ENCODE measurements at places on chromosomes 16 and 17. TPM values are rescaled to one million over a fixed set of nuclear protein-coding genes. Genes with fewer than 3 reads are reported as not detected.

DNA sequence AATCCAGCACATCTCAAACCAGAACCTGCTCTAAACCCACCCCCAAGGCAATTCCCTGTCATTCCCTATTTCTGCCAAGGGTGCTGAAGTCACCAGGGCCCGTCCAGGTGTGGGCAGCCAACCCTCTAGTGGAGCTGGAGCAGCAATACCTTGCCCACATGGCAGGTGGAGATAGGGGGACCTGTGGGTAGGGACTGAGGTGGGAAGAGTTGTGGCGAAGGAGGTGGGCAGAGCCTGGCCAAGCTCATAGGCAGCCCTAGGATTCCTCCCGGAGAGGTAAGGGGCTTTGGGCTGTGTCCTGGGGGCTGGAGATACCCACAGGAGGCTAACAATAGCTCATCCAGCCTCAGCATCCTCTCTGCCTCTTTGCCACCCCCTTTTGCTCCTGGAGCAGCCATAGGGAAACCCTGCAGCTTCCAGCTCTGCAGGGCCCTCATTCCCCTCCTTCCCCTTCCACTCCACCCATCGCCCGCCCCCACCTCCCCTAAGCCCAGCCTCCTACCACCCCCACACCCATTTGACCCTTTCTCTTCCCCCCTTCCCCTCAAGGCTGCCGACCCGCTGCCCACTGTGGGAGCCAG lies 30.4 kb upstream of the CRHR1 start:
- no peak for DNase-seq

DNA sequence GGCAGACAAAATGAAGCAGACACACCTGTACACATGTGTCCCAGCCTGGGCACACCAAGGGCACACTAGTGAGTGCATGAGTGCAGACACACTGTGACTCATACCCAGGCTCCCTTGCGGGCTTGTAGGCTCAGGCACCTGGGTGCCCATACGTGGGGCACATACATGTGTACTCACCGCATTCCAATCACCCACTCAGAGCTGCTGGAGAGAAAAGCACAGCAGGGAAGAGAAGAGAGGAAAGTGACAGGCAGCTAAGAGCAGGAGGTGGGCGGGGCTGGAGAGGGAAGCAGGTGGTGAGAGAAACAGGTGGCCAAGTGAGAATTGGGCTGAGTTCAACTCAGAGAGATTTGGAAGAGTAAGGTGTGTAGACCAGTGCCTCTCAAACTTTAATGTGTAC lies 54.0 kb downstream of the TMEM132E start:
- no peak for DNase-seq

DNA sequence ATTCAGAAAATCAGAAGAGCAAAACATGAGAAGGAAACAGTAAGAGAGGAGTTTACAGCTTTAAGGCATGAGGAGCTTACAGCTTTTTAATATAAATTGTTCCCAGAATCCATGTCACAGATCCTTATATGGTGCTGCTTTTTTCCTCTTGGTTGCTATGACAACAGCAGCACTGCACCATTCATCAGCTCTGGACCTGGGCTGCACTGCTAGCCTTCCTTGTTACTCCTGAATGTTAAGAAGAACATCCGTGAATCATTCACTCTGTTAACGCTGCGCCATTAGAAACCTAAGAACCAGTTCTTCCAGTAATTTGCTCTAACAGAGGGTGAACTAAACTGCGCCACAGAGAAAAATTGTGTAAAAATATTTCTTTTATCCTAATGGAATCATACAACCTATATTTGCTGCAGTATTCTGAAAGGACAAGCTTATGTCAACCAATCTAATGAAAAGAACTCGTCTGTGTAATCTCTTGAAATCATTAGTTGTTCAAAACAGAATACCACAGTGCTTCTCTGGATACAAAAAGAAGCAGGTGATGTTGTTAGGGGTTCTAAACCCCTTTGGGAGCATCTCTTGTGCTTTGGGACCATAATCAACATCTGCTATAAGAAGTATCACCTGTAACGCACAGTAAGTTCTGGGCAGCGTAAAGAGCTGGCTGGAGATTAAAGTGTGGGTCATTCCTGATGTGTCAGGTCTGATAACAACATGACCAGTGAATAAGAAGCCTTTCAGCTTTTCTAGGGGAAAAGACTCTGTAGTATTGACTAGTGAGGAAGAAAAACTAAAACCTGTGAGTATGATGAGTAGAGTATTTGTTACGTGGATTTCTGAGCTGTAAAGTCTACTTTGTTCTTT lies 151.2 kb downstream of the TANC2 start:
- peak; percentile 81 for DNase-seq

DNA sequence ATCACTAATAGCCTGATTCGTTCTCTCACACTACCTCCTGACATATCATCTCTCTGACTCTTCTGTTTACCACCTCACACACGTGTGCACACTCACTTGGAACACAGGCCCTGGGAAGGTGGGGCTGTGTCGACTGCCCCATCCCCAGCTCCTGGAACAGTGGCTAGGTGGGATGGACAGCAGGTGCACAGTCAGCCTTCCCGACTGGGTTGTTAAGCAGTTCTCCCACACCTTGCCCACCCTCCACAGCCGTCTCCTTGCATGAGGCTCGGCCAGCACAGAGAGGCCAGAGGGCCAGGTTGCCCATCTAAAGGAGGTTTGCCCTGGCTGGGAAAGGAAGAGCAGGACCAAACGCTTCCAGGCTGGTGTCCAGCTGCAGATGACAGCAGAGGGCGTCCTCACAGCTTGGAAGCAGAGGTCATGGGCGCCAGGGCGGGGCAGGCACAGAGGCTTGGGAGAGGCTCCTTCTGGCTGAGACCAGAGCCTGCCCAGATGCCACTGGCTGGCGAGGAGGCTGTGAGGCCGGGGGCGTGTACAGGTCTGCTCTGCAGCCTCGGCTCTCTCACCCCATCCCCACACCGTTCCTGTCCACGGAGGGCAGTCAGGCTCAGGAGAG lies 92.8 kb downstream of the AMFR start:
- DNase-seq: no peak

- DNase-seq: no peak
Observed at GRCh38 chr17:633133-633532, 81.5 kb downstream of the VPS53 start.

- DNase-seq: no peak
Observed at GRCh38 chr17:62690168-62690897, 62.9 kb downstream of the MRC2 start.

- DNase-seq: no peak
Observed at GRCh38 chr16:30351001-30351441, 4.1 kb downstream of the CD2BP2 start.

DNA sequence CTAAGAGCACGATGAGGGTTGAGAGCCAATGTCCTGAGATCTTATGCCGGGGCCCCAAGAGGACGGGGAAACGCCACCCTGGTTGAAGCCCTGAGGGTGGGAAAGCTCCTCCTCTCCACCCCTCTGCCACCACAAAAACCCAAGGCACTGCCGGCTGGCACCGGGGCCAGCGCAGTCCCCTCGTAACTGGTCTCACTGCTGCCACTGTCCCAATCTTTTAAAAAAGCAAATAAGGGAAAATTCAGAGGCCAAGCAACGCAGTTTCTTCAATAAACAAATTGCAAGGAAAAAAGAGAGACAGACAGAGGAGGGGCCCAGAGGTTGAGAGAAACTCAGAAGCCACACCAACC lies 6.7 kb downstream of the GRIN2C start:
- DNase-seq: no peak

DNA sequence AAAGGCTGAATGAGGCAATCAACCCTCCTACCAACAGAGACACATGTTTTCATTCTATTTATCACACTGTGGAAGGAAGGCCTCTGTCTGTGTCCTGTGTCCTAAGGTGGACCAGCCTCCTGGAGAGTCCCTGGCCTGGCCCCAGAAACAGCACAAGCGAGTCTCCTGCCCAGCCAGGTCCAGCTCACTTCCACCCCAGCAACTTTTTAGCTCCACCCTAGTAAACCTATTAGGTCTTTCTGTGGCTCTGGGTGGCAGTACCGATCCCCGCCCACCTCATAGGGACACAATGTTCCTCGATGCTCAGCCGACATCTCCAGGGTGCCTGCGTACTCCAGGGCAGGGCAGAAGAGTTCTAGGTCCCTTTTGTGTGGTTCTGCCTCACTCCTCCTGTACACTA lies 10.7 kb downstream of the DRC3 start:
- DNase-seq: no peak

DNA sequence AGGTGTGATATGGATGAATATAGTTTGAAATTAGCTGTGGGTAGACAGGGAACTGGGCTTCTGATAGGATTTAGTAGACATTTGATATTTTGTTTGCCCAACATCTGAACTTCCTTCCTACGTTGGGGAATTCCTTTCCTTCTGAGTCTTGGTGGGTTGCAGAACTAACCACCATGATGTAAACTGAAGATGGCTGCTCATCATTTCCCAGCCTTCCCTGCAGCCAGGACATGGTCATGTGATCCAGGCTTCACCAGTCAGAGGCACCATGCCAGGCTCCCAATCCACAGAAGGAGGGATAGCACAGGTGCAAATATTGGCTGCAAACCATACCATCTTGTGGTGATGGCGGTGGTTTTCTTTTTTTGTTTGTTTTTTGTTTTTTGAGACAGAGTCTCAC lies 57.4 kb downstream of the EMP2 start:
- DNase-seq: no peak

DNA sequence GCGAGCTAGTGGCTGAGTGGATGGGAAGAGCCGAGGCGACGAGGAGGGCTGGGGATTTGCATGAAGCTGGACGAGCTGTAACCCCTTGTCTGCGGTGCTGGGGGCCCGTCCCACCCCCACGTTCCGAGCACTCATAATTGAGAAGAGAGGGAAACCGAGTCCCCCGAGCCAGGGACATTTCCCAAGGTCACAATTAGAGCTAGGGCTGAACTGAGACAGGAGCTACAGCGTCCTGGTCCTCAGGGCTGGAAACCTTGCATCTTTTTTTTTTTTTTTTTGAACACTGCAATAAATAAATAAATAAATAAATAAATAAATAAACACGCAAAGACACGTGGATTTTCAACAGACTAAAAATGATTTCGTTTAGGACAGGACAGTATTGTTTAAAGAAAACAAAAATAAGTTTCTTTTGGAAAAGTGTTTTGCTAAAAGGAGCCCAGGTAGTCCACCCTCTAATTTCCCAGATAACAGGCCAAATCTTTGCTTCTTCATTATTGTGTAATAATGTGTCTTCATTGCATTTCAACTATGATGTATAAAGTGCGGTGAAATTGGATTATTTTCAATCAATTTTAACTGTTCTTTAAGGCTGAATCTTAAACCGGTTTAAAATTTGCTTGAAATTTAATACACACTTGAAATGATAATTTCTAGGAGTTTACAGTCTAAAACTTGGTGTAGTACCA lies 992 bp downstream of the GDPD1 start:
- peak; percentile 16 for DNase-seq

- DNase-seq: no peak
Observed at GRCh38 chr17:3557768-3558583, at the start of gene TRPV3. TSS of gene TRPV3 (minus strand) at chr17:3557812. CDS start at chr17:3554850, 2,962 bp downstream.

GRCh38 chr17:76585649-76586593 lies at the start of gene ST6GALNAC2:
TSS of gene ST6GALNAC2 (minus strand) at chr17:76585860. CDS start at chr17:76585808, 52 bp downstream.
- DNase-seq: peak; percentile 65

DNA sequence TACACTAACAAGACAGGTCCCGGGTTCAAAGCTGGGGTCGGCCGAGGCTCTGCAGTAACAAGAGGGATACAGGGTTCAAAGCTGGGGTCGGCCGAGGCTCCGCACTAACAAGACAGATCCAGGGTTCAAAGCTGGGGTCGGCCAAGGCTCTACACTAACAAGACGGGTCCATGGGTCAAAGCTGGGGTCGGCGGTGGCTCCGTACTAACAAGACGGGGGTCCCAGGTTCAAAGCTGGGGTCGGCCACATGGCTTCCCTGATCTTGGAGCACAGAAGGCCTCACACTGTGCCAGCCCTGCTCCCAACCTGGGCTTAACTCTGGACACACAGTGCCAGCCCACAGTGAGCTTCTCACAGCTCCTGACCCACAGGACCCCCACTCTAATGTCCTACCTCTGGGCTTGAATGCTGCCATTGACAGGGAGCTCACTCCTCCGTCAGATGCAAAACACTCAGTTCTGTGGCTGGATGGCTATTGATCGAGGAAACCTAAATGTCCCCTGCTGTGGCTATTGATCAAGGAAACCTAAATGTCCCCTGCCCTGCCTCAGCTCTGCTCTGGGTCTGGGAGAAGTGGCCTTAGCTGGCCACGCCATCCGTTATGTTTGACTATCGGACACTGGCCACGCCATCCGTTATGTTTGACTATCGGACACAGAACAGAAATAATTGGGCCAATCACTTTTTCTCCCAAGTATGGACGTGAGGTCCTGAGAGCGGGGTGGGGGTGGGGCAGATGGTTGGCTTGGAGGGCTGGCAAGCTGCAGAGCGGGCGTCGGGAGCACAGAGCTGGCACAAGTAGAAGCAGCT lies 54.6 kb upstream of the DOC2B start:
- DNase-seq: no peak

- no peak for DNase-seq
Observed at GRCh38 chr16:87964049-87964659, 12.9 kb downstream of the BANP start.

- no peak for DNase-seq
Observed at GRCh38 chr17:73358668-73359067, 46.9 kb upstream of the CDC42EP4 start.

- DNase-seq: no peak
Observed at GRCh38 chr17:45314741-45315647, 1.8 kb downstream of the MAP3K14 start.

- no peak for DNase-seq
Observed at GRCh38 chr17:16929035-16929680, 42.8 kb downstream of the TNFRSF13B start.

- no peak for DNase-seq
Observed at GRCh38 chr17:6046931-6047330, 23.2 kb upstream of the WSCD1 start.

DNA sequence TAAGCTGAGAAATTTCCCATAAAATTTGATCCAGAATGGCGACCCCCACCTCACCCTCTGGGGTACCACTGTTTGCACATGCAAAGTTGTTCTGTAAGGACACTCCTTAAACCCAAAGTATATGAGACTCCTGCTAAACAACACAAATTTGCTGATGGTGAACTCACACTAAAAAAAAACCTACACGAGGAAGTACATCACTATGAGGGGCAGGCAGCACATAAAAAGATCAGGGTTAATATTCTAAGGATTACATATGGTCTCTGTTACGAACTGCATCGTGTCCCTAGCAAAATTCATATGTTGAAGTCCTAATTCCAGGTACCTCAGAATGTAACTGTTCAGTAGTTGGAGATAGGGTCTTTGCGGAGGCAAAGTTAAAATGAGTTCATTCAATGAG lies 60.3 kb downstream of the LYRM1 start:
- DNase-seq: no peak

PPP1R27 gene
- polyA plus RNA-seq: 0.44 TPM

SDR42E1 gene
- polyA plus RNA-seq: 14.7 TPM

MYO15A gene
- 3.3 TPM for polyA plus RNA-seq

CD68 gene
- polyA plus RNA-seq: 62.4 TPM

KRTAP16-1 gene
- not detected for polyA plus RNA-seq

MYO1C gene
- polyA plus RNA-seq: 67.4 TPM

CHP2 gene
- 1.3 TPM for polyA plus RNA-seq

Data from renal pelvis (tissue), 12 donors.